Stimulated activated CD4-positive, alpha-beta T cell treated with anti-CD3 and anti-CD28 coated beads, Interleukin-1b, Interleukin-23, amount 100 ng/mL, for 1 hour (primary cell): ENCODE measurements at places on chromosomes 7 and 10.

DNA sequence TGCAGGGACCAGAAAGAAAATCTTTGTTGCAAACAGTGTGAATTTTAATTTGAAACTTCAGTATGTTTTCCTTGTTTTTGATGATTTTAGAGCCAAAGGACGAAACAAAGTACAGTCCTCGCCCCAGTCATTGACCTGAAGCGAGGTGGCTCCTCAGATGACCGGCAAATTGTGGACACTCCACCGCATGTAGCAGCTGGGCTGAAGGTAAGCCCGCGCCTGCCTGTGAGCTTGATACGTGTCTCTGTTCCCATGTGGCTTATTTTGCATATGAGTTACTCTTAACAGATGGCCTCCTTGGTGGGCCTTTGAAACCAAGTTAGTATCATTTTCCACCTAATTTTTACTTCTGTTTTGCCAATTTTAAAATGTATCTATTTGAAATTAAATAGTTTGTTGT, 12.3 kb downstream of the RBM17 start:
- no peak for DNase-seq

DNA sequence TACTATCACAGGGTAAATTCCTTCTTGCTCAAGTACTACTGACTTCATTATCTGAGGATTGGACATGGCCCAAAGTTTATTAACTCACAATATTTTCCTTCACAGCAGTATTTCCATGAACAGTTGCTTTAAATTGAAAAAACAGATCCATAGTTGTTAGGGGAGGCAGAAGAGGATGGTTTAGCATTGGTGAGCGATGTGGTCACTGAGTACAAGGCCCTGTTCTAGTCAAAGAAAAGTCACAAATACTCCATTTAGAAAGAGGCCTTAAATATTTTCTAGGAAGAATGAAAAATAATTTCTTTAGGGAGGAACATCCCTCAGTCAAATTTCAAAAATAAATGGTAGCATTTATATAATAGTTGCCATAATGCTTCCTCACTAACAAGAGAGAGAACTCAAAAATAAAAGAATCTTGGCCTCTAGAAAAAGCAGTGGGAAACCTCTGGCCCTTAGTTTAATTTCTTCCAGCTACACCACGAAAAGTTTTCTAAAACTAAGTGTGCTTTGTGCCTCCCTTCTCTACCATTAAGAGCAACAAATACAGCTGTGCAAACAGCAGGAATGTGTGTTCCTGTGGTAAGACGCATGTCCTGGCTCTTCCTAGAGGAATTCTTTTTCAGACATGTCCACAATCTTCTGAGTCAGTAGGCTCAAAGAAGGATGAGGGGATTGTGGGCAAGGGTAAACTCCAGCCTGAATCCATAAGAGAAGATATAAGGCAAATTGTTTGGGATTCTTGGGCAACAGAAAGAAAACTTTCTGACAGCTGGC, 105.7 kb downstream of the HOXA1 start:
- DNase-seq = no peak

DNA sequence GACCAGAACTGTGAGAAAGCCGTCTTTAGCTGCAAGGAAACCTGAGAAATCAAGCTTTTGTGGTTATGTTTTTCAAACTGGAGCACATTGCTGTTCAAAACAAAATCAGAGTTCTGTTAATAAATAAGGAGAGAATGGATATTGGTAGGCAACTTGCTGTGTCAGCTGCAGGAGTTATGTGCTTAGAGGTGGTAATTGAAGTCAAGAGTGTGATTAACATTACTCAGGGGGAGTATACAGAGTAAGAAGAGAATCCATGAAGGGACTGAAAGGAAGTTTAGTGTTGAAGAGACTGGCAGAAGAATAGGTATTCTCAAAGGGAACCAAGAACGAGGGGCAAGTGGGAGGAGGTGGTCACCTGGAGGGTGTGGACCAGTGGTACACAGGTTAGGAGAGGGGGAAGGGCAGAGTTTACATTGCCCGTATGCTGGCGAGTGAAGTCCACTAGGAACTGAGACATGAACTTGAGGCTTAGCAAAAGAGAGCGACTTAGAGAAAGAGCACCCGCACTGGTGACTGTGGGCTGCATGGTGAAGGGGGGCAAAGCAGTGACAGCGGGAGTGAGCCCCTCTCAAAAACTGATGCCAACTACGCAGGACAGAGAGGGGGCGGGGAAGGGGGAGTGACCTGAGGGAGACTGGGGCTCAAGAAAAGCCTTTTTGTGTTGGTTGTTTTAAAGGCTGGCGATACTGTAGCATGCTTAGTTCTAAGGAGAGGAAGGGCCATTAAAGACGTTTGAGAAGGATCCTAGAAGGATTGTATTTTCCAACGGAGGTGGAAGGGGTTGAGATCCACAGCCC, 80.0 kb downstream of the SDK1 start:
- no peak for DNase-seq

GRCh38 chr7:82760074-82760473, 316.5 kb upstream of the CACNA2D1 start:
- DNase-seq = no peak

- DNase-seq = no peak
Measured at GRCh38 chr7:2403718-2404648, 572 bp downstream of the CHST12 start.

DNA sequence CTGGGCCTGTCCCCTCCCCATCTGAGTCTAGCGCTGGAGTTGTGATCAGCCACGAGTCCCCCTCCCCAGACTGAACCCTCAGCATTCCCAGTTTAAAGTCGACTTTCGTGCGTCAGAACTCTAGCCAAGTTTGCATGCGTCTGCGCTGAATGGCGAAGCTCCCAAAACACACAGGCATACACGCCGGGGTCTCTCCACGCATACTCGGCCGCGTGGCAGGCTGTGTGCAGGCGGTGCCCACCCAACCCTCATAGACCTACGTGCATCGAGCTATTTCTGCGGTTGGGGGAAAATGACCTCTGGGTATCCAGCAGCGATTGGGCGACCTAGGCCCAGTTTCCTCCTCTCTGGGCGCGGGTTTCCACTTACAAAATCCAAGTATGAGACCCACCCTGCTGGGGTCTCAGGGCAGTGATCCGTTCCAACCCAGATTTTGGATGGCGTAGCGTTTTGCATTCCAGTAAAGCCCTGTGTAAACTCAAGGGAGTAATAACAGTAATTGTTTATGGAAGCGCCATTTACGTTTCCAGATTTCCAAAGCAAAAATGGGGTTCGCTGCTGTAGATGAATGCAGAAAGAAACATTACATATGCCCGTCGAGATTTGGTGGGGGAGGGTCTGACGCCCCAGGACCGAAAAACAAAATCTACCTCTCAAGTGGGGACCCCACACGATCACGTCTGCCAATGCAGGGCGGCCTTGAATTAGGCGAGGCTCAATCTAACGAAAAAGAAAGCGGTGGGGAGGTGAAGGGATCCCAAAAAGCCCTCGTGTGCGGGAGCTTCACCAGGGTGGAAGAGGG, 2.0 kb upstream of the HMX3 start:
- DNase-seq = no peak

DNA sequence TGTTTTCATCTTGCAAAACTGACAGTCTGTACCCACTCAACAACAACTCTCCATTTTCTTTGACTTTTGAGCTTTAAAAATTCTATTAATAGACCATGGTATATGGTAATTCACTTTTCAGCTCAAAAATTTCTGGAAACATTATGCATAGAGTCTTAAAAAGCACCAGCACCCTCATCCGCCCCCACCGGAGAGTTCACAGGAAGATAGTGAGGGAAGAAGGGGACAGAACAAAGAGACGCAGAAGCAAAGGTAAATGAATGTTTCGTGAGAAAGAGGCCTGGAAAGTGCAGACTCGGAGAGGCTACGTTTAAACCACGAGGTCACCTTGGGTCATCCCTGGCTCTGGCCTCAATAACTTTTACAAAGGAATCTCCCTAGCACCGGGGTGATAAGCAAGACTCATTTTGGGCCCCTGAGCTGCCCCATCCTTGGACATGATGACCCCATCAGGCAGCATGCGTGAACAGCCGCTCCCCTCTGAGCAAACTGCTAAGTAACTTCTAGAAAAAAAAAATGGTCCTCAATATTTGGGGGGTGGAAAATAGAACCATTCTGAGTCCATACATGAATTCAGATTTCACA, 96.3 kb downstream of the CPXM2 start:
- no peak for DNase-seq

GRCh38 chr7:141744131-141744530, 6.0 kb downstream of the SSBP1 start:
- DNase-seq = no peak

DNA sequence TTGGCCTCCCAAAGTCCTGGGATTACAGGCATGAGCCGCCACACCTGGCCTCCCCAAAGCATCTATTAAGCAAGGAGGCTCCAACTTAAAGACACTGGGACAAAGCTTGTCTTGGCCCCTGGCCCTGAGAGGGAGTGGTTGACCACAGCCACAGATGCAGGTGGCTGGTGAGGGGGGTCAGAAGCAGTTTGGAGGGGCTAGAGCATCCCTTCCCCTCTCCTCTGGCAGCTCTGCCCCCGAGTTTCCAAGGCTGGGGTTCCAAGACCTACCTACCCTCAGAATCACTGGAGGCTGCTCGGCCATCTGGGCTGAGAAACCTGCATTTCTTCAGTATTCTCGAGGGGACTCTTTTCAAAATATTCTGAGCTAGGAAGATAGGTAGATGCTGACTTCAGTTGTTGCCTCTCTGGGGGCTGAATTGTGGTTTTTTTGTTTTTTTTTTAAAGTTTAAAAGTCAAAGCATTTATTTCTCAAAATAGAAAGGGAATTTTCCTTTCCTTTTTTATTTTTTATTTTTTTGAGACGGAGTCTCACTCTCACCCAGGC, 32.6 kb downstream of the DDIT4 start:
- DNase-seq = no peak

DNA sequence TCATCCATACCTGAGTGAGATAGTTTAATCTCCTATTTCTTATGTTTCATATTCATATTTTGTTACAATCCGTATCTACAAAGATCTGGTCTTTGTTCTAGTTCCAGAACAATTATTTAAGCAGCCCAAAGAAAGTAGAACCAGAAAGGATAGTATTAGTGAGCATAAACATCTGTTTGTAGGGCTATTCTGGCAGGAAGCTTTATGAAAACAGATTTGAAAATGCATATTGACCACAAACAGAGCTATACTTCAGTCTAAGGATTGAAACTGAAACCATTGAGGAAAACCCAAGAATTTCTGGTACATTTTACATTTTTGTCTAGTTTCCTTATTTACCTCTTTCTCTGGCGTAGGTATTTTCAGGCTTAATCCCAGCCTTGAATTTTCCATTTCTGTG, 28.1 kb downstream of the LRGUK start:
- DNase-seq = no peak

- no peak for DNase-seq
Measured at GRCh38 chr10:16477757-16478156, 40.9 kb downstream of the PTER start.

DNA sequence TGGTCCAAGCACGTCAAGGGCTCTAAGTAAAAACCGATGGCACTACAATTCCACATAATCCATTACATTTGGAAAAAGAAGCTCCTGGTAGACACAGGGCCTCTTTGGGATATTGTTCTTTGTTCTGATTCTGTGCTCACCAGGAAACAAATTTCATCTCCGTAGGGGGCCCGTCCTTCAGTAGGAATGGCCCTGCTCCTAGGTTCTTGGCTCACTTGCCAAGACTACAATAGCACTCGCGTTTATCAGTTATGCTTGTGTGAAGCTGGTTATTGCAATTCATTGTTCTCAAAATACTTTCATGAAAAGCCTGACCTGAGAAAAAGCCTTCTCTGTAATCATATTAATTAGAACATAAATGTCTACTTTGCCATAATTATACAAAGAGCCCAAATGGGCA, 10.3 kb upstream of the ZC3HAV1L start:
- DNase-seq = no peak

GRCh38 chr7:157238087-157238486, 98.7 kb upstream of the DNAJB6 start:
- DNase-seq = no peak

GRCh38 chr7:87596696-87597095, 4.0 kb downstream of the ABCB1 start:
- no peak for DNase-seq
